ENCODE measurements at places on chromosomes 1 and 21. TPM values are rescaled to one million over a fixed set of nuclear protein-coding genes. Genes with fewer than 3 reads are reported as not detected.

CLCA1 gene
- not detected for total RNA-seq

EPHA10 gene
- total RNA-seq: not detected

CKS1B gene
- total RNA-seq: 297 TPM

FOXE3 gene
- total RNA-seq: not detected

AADACL4 gene
- total RNA-seq: not detected

C1QB gene
- total RNA-seq: not detected

NBL1 gene
- total RNA-seq: 2.4 TPM

TPTE gene
- total RNA-seq: not detected

ECM1 gene
- 0.30 TPM for total RNA-seq

GRCh38 chr1:54888080-54888733 is 1.2 kb upstream of the DHCR24 start:
- peak; percentile 41 for DNase-seq

DNA sequence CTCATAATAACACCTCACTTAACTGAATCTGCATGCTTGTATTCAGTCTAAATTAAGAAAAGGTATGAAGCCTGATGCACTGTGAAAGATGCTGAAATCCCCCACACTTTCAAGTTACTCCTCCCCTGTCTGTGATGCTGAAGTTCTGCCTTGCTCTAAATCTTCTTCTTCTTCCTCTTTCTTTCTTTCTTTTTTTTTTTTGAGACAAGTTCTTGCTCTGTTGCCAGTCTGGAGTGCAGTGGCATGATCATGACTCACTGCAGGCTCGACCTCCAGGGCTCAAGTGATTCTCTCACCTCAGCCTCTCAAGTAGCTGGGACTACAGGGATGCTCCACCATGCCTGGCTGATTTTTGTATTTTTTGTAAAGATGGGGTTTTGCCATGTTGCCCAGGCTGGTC is 231.0 kb upstream of the B3GALT2 start:
- DNase-seq: no peak

GRCh38 chr1:160400223-160400645 is at the start of gene VANGL2:
Gene VANGL2 (plus strand): TSS chr1:160400564. CDS start chr1:160415838, 15,274 bp downstream.
- peak; percentile 93 for DNase-seq

DNA sequence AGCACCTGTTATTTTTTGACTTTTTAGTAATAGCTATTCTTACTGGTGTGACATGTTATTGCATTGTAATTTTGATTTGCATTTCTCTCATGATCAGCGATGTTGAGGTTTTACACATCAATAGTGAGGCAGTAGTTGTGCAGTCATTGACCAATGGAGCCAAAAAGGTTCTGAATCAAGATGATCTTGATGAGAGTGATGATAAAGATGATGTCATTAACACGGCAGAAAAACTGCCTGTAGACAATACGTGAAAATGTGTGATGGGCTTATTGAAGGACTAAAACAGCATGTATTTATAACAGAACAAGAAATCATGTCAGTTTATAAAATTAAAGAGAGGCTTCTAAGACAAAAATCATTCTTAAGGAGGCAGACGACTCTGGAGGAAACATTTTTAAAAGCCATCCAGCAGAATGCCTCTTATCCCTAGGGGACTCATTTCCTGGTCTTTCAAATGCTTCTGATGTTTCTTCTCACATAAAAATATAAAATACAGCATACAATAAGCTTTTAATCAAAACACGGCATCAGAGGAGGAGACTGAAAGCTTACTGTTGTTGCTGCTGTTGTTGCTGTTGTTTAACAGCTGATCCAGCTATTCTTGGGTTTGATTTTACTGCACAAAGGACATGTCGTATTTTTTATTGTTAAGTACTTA is 400.3 kb downstream of the LTN1 start:
- no peak for DNase-seq

DNA sequence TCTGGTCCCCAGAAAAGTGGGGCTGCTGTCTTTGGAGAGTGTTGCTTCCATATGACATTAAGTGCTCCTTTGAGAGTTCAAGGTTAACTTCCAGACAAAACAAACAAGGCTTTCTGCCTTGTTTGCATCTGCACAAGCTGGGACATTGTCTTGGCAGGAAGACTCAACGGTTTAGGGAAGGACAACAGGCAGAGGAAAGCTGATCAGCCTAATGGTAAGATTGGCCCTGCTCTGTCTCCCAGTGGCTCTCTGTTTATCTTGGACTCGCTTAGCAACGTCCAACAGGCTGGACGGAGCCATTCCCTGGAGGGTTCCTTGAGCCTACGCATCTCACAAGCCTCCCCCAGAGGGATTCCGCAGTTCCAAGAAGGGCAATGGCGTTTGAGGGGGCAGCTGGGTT is 62.2 kb upstream of the SLC44A3 start:
- peak; percentile 22 for DNase-seq

DNA sequence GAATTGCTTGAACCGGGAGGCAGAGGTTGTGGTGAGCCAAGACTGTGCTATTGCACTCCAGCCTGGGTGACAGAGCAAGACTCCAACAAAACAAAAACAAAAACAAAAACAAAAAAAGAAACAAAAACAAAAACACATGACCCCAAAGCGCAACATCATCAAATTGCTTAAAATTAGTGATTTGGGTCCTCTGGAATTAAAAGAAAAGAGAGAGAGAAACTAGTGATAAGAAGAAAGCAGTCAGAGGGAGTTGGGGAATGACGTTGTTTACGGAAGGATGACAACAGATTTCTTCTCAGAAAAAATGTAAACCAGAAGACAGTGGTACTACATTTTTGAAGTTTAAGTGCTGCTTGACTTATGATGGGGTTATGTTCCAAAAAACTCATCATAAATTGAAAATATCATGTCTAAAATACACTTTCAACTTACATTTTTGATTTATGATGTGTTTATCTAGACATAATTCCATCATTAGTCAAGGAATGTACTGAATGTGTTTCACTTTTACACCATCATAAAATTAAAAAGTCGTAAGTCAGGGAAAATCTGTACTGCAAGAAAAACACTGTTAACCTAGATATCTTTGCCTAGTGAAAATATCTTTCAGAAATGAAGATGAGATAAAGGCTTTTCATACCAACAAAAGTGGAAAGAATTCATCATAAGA is 88.0 kb downstream of the MT1HL1 start:
- no peak for DNase-seq

DNA sequence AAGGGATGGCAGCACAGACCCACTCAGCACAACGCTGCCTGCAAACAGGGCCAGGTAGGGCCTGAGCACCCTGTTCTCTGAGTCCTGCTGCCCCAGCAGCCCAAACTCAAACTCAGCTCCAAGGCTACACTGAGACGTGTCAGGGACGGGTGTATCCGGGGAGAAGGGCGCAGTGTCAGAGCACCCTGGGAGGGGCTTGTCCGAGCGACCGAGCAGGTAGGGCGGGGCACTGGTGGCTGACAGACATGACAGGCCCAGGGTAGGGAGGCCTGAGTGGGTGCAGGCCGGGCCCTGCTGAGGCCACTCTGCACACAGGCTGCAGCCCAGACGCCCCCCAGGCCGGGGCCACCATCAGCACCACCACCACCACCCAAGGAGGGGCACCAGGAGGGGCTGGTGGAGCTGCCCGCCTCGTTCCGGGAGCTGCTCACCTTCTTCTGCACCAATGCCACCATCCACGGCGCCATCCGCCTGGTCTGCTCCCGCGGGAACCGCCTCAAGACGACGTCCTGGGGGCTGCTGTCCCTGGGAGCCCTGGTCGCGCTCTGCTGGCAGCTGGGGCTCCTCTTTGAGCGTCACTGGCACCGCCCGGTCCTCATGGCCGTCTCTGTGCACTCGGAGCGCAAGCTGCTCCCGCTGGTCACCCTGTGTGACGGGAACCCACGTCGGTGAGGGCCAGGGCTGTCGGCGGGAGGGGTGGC is 5.5 kb downstream of the SCNN1D start:
- no peak for DNase-seq

GRCh38 chr21:43211072-43211759 is 42.4 kb downstream of the CRYAA start:
- peak; percentile 60 for DNase-seq

DNA sequence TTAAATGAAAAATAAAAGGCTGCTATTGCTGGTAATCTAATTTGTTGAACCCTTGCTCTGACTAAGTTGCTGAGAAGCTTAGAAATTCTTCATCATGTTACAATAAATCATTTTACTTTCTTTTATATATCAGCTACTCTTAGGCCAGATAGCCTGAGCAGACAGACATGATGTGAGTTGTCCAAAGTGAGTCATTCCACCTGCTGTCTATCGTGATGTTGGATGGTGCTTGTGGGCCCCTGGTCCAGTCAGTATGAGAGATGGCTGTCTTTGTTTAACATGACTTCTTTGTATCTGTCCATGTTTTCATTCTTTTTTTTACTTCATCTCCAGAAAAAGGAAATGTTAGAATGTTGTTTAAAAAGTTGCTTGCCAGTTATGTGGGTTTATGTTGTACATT is 188.8 kb downstream of the ADGRL2 start:
- no peak for DNase-seq

DNA sequence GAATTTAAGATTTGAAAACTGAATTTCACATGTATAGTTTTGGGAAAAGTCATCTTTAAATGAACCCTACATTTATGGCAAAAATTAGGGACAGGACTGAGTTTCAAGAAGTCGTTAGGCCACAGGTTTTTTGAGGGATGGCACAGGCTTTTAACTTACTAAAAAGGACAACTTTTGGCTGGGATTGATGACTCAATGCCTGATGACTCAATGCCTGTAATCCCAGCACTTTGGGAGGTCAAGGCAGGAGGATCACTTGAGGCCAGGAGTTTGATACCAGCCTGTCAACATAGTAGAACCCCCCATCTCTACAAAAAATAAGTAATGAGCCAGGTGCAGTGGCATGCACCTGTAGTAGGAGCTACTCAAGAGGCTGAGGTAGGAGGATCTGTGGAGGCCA is 15.9 kb downstream of the UCK2 start:
- no peak for DNase-seq

DNA sequence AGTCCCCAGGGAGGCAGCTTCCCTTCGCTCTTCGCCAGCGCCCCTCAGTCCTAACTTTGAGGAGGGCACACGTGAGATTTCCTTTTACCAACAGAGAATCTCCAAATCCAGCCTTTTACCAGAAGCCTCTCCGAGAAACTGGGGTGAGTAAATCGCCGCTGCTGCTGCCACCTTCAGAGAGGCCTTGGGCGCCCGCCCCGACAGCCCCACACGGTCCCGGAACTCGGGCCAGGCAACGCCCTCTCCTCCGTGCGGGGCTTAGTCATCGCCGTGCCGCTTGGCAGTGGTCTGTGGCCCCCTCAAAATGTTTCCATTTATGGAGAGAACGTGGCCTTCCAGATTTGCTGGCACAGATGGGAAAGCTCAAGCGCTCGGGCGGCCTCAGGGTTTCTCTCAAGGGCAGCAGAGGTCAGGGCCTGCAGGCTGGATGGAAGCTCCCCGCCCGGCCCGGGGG is 41.4 kb upstream of the COL6A2 start:
- DNase-seq: no peak

Data from neural progenitor cell (in vitro differentiated cells).